Activated T-cell treated with anti-CD3 and anti-CD28 coated beads, Interleukin-2, amount 50 U/mL, for 72 hours (primary cell): ENCODE measurements at places on chromosomes 7 and 10. TPM values are rescaled to one million over a fixed set of nuclear protein-coding genes. Genes with fewer than 3 reads are reported as not detected.

DNA sequence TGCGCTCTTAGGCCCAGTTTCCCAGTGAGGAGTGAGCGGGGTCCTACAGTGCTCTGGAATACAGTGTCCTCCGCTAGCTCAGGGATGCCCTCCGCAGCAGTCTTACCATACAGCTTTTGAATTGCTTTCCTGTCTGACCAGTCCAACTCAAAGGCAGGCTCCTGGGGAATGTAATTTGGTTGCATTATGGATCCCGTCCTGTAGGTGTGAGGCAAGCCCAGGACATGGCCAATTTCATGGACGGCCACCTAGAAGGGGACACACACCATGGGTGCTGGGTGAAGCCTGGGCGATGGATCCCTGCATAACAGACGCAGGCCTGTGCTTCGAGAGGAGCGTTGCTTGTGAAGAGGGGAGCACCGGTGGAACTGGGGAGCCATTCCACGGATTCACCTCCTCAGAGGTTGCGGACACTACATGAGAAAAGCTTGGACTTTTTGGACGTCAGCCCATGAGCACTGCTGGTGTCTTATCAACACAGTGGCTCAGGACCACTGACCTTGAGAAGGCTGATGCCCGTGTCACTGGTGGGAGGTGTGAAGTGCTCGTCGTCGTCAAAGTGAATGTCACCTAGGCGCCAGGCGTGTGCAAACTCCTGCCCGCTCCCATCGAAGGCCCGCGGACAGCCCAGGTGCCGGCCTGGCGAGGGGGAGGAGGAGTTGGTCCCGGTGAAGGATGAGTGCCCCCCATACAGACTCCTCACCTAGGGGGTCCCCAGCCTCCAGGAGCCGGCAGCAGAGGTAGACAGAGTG lies 3.3 kb downstream of the MMP21 start:
- DNase-seq: no peak

DNA sequence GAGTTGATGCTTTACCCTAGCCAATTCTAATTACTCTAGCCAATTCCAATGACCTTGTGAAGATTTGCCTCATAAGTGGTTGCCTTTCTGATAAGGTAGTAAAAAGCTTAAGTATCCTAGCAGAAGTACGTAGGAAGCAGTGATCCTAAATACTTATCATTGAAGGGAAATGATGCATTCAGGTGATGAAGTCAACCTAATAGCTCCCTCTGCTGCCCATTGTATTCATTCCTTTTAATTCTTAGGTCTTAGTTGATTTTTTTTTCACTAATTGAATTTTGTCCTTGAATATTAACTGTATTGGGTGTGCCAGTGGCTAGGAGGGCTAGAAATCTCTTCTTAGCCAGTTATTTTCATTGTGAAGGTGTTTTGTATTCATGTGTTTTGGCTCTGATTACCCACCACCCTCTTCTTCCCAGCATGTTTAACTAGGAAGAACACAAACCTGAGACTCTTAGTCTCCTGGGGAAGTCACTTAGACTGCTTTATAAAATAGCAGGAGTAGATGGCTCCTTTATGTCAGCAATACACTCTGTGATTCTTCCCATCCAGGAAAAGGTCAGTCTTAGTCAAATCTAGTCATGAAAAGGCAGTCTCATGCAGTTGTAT lies 46.3 kb downstream of the PLEKHA8 start:
- no peak for DNase-seq

DNA sequence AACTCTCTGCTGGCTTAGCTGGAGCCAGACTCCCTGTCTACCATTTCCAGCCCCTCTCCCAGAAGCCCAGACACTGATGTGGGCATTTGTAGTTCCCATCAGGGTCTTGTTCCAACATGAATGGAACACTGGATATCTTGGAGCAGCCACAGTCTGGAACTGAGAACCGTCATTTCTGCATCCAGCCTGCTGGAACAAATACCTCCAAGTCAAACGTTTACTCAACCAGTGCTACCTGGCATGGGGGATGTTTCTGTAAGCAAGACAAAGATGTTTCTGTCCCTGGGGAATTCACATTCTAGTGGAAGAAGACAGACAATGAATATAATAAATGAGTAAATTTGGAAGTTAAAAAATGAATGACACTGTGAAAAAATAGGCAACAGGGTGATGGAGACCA lies 70.8 kb upstream of the ZNF438 start:
- DNase-seq: no peak

TFR2 gene
- 4.7 TPM for total RNA-seq

ATOH7 gene
- total RNA-seq: not detected

GRCh38 chr10:126439942-126440341 lies 51.7 kb upstream of the ADAM12 start:
- no peak for DNase-seq

DNA sequence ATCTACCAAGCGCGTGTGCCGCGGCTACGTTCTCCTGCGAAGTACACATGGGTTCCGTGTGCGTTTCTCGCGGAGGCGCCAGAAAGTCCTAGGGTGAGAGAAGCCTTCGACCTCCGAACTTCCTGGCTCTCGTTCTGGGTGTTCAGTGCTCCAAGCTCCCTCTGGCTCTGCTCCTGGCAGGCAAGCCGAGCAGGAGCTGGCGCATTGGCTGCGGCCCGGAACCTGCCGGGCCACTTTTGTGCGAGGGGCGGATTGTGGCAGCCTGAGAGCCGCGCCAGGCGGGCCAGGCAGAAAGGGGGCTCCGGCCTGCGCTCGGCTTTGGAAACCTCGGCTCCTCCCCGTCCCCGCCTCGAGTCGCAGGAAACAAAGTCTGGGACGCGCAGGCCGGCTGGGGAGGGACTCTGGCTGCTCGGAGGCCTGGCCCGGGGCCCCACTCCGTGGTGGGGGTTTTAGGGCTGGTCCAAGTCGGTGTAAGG lies 9.6 kb downstream of the EMX2 start:
- no peak for DNase-seq

DNA sequence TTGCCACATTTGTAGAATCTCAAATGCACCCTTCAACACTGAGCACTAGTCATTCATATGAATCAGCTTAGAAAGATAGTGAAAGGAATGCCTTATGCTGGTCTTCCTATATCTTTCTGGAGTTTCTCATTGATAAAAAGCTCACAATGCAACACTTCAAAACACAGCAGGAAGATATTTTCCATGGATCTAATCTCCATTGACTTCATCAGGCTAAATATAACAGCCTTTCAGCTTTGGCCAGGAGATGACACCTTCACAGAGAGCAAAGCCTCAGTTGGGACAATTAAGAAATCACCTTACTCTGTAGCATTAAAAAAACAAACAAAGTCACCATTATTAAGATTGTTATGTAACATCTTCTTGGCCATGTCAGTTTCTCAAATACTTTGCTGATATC lies 6.7 kb downstream of the NRP1 start:
- no peak for DNase-seq

GRCh38 chr7:41999736-42000283 lies 237.2 kb downstream of the GLI3 start:
- no peak for DNase-seq
